BE2C (cell line): ENCODE measurements at places on chromosomes 2 and 18.
A peak's percentile ranks its signal among the peaks of the same experiment; 100 is the strongest.

DNA sequence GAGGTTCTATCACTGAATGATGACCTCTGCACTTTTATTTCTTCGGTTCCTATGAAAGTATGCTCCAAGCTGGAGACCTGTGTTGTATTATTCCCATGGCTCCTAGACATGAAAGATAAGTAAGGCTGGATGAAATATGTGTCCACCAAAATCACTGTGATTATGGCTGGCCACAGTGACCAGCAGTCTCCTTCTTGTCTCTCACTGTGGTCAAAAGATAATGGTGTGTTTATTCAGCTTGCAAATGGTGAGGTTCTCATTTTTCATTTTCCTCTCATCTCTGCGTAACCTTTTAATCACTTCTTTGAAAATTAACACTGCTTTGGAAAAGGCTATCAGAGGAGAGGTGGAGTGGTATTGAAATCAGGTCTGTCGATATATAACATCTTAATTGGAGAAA is 107.8 kb upstream of the DAPL1 start:
- no peak for DNase-seq

- DNase-seq: peak; percentile 40
Observed at GRCh38 chr2:75199428-75200011, at the start of gene TACR1. TACR1 (minus strand) TSS chr2:75199520; CDS start chr2:75198934, 586 bp downstream.

DNA sequence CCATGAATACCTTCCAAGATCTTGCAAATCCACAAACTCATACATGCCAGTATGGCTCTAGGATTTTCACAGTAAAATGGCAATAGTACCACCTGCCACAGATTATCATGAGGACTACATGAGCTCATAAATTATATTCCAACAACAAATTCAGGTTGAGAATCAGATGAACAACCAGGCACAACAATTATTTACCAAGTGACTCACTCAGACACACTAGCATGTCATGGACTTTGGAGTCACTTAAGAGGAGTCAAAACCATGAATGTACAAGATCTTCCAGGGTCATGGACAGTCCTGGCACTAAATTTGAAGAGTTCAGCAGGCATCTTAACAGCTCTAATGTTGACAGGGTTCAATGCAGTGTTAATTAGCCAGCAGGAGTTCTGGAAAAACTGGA is 34.4 kb upstream of the BZW1 start:
- no peak for DNase-seq

GRCh38 chr2:54859416-54859815 is 136.0 kb downstream of the EML6 start:
- no peak for DNase-seq

DNA sequence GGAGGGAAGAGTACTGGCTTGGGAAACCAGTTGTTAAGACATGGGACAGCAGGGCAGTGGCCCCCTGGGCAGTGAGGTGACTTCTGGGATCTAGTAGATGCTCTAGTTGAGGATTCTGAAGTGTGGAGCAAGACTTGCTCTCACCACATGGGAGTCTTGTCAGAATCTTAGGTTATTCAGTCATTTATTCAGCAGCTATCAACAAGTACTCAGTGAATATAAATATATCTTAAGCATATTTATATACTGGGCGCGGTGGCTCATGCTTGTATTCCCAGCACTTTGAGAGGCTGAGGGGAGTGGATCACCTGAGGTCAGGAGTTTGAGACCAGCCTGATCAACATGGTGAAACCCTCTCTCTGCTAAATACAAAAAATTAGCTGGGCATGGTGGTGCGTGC is 20.0 kb downstream of the STON1 start:
- no peak for DNase-seq

DNA sequence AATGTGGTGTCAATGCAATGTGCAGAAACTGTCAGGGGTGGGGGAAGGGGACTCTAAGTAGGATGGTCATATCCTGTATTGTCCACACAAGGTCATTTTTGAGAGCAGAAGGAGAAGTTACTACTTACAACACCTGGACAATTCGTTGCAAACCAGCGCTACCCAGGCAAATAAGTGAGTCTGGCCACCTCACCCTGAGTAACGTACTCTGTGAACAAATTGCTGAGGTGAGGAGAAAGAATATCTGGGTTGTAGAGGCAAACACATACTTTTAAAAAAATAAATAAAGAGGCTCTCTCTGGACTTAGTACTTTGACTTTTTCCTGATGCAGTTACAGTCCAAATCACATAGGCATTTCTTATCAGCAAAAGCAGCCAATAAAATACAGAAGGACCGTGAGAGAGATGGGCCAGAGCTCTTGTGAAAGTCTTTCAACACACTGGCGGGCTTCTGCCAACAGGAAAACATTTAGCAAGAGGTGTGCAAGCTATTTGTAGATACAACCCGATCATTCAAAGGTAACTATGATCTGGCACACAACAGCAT is 268.2 kb upstream of the ID2 start:
- DNase-seq: no peak

- no peak for DNase-seq
Observed at GRCh38 chr2:99032786-99033185, 96.8 kb upstream of the CRACDL start.

DNA sequence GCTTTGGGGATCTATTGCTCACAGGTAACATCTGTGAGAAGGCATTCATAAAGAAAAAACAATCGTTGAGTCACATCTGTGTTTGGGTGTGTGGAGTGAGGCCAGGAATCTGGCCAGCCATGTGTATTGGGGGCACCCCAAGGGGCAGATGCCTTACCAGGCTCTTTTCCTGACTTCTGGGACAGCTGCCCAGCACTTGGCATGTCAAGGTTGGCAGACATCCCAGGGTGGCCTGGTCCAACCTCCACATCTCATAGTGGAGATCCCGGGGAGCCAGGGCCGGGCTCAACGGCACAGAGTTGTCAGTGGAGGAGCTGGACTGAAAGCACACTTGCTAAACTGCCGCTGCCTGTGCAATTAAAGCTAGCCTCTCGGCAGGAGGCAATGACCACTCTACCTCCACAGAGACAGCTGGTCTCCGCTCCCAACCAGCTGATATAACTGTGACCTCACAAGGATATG is 75.3 kb upstream of the MGAT4A start:
- no peak for DNase-seq

GRCh38 chr2:102264952-102265351 is 46.4 kb upstream of the IL1RL1 start:
- DNase-seq: no peak

DNA sequence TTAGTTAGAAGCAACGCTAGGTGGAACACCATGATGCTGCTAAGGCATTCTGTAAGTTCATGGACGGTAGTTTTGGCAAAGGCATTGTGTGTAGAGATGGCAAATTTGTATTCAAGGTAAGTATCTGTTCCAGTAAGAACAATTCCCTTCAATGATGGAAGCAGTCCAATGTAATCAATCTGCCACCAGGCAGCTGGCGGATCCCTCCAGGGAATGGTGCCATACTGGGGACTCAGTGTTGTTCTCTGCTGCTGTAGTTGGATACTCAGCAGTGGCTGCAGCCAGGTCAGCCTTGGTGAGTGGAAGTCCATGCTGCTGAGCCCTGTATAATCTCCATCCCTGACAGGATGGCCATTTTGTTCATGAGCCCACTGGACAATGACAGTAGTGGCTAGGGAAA is 62.8 kb downstream of the ARL6IP6 start:
- DNase-seq: no peak

- no peak for DNase-seq
Observed at GRCh38 chr2:65159906-65160305, 30.0 kb upstream of the RAB1A start.

- DNase-seq: no peak
Observed at GRCh38 chr2:25567406-25567805, 106.0 kb downstream of the DTNB start.

GRCh38 chr2:97713296-97714083 is at the start of gene ZAP70:
ZAP70 (plus strand) TSS chr2:97713576; CDS start chr2:97724037, 10,461 bp downstream.
- no peak for DNase-seq

DNA sequence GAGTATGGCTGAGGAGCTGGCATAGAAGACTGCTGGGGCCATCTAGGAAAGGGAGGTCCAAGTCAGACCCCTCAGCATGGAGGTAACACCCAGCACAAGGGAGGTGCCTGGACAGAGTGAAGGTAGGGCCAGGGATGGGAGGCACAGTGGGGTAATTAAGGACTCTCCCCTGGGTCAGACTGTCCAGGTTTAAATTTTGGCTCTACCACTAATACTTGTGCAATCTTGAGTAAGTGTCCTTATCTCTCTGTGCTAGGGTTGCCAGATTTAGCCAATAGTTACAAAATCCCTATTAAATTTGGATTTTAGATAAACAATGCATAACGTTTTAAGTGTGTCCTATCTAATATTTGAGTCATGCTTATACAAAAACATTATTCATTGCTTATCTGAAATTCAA is 109.5 kb downstream of the LOXHD1 start:
- DNase-seq: no peak

DNA sequence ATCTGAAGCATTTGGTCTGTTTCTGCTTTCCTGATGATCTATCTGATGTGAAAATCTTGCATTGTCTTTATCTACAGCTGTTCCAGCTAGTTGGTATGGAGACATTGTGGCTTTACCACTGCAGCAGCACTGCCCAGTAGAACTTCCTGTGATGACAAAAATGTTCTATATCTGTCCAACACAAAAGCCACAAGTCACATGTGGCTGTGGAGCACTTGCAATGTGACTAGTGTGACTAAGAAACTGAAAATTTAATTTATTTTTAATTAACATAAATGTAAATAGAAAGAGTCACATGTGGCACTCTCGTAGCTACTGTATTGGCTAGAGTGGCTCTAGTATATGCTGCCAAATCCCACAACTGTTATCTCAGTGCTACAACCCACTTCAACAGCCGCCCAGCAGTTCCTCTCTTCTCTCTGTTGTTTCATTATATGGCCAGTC is 425.7 kb downstream of the SETBP1 start:
- no peak for DNase-seq

GRCh38 chr2:178163395-178163794 is 30.9 kb upstream of the OSBPL6 start:
- DNase-seq: no peak

DNA sequence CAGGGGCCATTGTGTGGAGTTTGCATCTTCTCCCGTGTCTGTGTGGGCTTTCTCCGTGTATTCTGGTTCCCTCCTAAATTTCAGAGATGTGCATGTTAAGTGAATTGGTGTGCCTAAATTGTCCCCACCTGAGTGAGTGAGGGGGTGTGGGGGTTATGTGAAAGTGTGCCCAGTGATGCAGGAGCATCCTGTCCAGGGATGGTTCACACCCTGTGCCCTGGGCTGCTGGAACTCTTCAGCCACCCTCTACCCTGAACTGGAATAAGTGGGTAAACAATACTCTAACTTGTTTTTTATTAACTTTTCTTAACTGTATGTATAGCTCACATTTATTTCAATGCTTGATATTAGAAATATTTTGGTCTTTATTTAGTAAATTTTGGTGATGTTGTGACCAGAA is 56.0 kb downstream of the UBE2E3 start:
- DNase-seq: no peak

GRCh38 chr2:219687272-219687671 is 59.8 kb downstream of the SLC4A3 start:
- no peak for DNase-seq

GRCh38 chr2:126849991-126850535 is 48.6 kb upstream of the TEX51 start:
- DNase-seq: no peak

DNA sequence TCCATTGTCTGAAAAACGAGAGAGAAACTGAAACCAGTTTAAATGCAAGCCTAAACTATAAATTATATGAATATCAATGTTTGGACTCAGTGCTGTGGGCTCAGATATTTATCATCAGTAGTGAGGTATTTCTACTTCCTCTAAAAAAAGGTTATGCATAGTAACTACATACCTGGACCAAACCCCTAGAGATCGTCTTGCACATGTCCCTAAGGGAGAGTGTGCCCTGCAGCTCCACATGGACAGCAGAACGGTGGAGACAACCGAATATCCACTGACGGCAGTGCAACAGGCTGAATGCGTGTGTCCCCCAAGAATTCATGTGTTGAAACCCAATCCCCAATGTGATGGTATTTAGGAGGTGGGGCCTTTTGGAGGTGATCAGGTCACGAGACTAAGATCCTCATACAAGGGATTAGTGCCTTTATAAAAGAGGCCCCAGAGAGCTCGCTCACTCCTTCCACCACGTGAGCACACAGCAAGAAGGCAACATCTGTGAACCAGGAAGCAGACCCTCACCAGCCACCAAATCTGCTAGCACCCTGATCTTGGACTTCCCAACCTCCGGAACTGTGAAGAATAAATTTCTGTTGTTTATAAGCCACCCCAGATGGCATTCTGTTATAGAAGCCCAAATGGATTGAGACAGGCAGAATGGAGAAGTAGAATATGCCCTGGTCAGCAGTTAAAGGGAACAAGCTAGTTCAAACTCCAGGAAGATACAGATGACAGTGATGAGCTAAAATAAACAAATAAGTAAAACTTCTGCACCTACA is 208.4 kb downstream of the ANAPC1 start:
- DNase-seq: no peak

DNA sequence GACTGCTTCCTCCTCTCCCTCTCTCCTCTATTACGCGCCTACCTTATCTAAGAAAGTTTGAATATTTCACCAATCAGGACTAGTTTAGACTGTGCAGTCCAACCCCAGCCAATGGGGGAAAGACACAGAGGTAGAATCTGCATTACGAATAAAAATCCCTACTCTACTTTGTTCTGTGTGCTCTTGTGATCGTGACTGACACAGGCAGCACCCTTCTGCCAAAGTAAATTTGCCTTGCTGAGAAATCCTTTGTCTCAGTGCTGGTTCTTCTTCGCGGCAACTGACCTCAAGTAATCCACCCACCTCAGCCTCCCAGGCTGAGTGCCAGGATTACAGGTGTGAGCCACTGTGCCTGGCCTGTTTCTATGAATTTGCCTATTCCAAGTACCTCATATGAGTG is 8.6 kb upstream of the CDCA7 start:
- no peak for DNase-seq

DNA sequence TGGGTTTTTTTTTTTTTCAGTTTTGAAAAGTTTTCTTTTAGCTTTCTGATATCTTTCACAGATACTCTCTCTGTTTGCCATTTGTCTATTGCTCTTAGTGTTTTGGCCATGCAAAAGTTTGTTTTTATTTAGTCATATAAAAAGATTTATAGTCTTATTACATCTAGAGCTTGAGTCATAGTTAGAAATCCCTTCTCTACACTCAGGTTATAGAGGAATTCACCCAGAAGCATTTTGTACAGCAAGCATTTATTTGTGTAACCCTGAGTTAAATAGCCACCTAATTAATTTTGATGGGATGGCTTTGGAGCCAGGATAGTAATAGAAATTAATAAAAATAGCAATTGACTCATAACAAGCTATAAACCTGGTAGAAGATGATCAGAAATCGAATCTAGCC is 35.6 kb downstream of the ACTR2 start:
- DNase-seq: no peak

DNA sequence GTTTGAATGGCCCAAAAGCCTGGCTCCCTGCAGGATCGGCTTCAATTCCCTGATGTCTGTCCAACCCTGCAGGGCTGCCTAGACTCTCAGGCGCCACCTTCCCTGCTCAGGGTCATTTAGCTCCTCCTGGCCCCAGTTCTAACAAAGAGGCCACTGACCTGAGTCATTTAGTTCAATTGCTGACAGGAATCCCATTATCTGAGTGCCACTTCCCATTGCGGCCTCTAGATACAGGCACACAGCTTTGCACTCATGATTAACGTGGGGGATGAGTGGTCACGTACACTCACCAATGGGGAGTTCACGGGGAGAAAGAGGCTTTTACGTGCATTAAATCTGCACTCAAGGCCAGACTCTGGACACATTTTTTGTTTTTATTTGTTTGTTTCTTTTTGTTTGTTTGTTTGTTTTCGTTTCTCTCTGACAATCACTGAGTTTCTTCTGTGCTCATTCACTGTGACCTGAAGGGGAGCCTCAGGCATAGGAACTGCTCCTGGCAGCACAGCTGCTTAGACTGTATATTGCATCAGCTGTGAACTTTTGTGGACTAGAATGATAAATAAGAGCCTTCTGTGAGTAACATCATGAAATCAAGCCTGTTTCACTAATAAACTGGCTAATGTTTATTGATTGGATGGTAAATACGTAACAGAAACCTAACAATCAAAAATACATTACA is 118.9 kb upstream of the CTNNA2 start:
- DNase-seq: peak; percentile 81
